ENCODE measurements at places on chromosomes 16 and 17. TPM values are rescaled to one million over a fixed set of nuclear protein-coding genes. Genes with fewer than 3 reads are reported as not detected.

UBALD1 gene
- 3.3 TPM for total RNA-seq

DNA sequence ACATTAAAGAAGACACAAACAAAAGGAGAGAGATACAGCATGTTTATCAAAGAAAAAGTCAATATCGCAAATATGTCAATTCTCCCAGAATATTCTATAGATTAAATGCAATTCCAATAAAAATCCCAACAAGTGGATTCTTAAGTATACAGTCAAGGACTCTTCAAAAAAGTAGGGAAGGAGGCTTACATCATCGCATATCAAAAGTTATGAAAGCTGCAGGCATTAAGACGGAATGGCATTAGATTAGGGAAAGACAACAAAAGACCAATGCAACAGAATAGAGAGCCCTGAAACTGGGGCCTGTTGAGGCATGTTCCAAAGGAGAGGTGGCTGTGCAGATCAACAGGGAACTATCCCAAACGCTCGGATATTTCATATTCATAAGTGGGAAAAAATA lies 76.0 kb downstream of the MARCHF10 start:
- DNase-seq, result no peak

- DNase-seq, result no peak
These were observed 210.9 kb downstream of the XYLT1 start for GRCh38 chr16:17259751-17260270.

GCGR gene
- total RNA-seq, result not detected

DNA sequence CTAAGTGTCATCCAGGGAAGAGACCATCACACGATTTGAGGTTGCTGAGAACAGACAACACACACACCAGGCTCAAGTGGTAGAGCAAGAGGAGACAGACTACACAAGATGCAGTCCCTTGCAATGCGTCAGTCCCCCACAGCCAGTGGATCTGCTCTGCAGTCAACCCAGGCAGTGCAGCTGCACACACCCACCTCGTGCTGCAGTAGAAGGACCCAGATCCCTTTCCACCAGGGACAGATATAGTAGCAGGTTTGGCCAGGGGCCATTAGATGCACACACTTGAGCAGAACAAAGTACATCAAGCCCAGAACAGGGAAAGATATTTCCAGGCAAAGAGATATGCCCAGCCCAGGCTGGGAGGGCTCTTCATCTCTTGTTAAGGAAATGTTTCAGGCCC lies 112.9 kb downstream of the GRIN2A start:
- DNase-seq, result no peak

- peak; percentile 52 for DNase-seq
These were observed 45.0 kb upstream of the NACA2 start for GRCh38 chr17:61635913-61636432.

DNA sequence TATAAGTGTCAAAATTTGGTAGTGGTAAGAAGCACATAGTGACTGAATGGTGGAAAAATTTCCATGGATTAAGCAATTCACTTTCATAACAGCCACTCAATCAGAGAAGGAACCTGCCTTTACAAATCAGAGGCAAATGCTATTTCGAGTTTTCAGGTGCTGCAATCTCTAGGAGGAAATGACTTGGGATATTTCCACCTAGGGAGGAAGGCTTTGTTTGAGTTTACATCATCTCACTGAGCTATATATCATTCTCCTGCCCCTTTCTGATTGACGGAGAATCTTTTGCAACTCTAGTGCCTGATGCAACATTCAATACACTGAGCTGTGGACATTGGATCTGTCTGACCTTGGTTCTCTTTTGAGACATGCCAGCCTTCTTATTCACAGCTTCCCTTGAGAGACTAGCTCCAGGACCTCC lies 26.3 kb downstream of the MARCHF10 start:
- no peak for DNase-seq

SKAP1 gene
- total RNA-seq, result 0.49 TPM

DNA sequence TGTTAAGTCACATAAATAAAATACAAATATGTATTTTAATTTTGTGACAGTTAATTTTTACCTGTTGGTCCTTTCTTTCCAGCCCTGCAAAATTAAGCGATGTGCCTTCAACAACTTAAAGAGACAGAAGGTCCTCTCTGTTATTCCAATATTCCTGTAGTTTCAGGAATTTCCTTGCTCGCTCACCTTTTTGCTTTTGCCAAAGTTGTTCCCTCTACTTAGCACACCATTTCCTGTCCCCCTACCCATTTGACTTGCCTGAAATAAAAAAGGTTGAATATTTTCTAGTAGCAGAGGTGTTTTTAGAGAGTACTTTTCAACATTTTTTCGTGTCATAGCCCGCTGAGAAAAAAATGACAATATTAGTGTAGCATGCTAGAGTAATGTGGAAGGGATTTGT lies 556 bp upstream of the MYH2 start:
- no peak for DNase-seq

DNA sequence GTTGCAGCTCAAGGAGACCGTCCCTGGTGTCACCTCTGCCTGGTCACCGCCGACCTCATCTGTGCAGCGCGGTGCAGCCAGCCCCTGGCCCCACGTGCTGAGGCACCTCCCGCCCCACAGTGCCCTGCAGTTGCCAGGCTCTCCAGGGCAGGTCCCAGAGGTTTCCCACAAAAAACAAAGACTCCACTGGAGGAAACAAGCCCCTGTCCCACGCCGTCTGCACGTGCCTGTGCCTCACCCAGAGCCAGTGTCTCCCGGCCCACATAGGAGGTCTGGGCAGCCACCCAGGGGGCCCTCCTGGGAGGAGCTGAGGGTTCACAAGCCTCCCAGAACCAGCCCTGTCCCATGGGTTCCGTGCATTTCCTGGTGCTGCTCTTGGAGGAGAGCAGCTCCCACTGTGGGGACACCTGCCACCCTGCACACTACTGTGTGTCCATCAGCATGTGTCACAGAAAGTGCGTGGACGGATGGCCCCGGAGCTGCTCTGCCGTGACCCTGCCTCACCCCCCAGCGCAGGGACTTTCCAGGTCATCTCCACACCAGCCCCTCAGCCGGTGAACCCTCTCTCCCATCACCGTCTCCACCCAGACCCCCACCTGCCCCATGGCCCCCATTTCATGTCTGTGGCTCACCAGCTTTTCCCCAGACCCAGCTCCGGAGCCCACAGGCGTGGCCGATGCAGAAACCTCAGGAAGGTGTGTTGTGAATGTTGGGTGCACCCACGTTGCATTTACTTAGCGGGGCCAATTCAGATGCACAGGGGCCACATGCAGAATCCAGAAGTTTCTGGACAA lies 17.0 kb upstream of the CDH15 start:
- no peak for DNase-seq

CSH2 gene
- total RNA-seq, result not detected

ABI3 gene
- total RNA-seq, result 0.24 TPM

Measured in RPMI7951 (cell line).